Ovary (tissue), 10 donors: ENCODE measurements at places on chromosomes 3 and 15. TPM values are rescaled to one million over a fixed set of nuclear protein-coding genes. Genes with fewer than 3 reads are reported as not detected.

DNA sequence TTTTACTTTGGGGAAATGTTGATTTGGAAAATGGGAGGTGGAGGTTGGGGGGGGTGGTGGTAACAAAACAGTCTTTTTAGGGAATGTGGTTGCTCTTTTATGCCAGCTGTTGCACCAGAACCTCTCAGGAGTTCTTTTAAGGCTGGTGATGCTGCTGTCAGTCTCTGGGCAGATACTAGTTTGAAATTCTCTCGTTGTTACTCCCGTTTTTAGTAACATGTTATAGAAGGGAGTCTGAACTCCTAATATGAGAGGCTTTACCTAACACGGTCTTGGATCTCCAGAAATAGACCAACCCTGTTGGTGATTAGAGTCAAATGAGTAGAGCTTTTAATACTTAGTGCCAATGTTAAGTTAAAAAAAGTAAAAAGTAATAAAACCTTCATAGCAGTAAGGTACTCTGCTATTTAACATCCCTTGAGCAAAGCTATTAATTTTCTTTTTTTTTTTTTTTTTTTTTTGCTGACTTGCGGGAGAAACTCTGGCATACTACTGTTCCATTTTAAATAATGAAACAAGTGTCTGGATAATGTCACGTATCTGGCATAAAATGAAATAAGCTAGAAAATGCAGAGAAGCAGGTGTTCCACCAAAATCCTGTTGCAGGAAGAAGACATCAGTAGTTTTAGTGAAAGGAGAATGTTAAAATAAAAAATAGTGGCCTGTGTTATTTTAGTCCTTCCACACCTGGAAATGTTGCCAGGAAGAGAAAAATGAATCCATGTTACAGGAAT lies 156.7 kb downstream of the CACNA1D start:
- no peak for DNase-seq

GRCh38 chr3:171348121-171348520 lies 112.1 kb downstream of the TNIK start:
- DNase-seq: no peak

- DNase-seq: no peak
These were observed 13.3 kb upstream of the PXYLP1 start for GRCh38 chr3:141218162-141218835.

- DNase-seq: no peak
These were observed 57.9 kb downstream of the ARHGAP31 start for GRCh38 chr3:119352034-119352609.

GRCh38 chr3:1318296-1319005 lies 225.6 kb downstream of the CNTN6 start:
- DNase-seq: no peak

Gene SLC15A2
- 2.0 TPM for total RNA-seq
